SJSA1 (cell line): ENCODE measurements at places on chromosomes 3 and 15. TPM values are rescaled to one million over a fixed set of nuclear protein-coding genes. Genes with fewer than 3 reads are reported as not detected.

DNA sequence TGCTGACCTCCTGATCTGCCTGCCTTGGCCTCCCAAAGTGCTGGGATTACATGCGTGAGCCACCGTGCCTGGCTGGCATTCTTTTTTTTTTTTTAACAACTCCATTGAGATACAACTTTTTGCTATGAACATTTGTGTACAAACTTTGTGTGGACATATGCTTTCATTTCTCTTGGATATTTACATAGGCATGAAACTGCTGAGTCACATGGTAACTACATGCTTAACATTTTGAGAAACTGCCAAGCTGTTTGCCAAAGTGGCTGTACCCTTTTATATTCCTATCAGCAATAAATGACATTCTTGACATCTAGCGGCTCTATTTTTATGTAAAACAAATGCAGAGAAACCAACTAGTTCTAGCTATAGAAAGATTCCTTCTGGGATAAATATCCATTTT is 8.7 kb upstream of the YEATS2 start:
- H3K27me3 ChIP-seq: no peaks in the 10 kb centered on the region
- DNase-seq: no peak
- no peak overlapping the region for H3K27ac ChIP-seq
- H3K4me1 ChIP-seq: no peaks in the 10 kb centered on the region
- no peaks in the 10 kb centered on the region for H3K36me3 ChIP-seq

DNA sequence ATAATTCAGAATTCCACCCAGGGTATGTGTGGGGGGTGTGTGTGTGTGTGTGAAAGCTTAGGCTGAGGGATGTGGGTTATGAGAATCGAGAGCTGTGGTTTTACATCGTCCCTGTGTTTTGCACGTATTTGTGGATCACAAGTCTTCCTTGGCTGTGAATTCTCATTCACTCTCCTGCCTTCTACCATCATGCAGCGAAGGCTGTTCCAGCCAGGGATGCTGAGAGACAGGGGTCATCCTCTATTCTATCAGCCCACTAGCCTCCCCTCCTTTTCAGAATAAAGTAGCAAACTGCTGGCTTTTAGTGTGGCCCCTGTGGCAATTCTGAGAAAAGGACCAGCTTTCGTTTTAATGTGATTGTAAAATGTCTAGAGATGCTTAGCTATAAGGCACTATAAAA is 460.6 kb upstream of the NR2F2 start:
- H3K27me3 ChIP-seq: no peaks in the 10 kb centered on the region
- no peak for DNase-seq
- no peak overlapping the region for H3K27ac ChIP-seq

GRCh38 chr3:98824256-98824655 is 61.1 kb downstream of the ST3GAL6 start:
- no peak overlapping the region for H3K4me3 ChIP-seq
- no peak overlapping the region for H3K27ac ChIP-seq
- no peaks in the 10 kb centered on the region for H3K27me3 ChIP-seq

DNA sequence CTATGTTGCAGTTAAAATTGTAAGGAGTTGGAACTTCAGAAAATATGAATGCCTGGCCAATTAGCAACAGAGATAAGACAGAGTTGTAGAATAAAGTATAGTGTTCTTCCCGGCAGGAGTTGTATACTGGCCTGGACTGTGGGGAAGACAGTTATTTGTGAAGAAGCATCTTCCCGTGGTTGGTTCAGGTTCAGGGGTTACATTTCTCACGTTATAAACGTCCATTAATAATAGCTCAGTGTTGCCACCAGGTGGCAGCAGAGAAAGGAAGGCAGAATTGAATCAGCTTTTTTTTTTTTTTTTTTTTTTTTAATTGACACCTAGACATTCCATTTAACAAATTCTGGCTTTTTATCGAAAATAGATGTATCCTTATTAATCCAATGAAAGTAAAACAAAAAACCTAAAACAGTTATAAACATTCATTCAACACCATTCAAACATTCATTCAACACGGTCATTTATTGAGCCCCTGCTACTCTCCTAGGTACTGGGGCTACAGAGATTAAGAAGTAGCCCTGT is 66.4 kb upstream of the NR2E3 start:
- H3K4me3 ChIP-seq: no peak overlapping the region
- H3K36me3 ChIP-seq: peaks cover 3% of the 10 kb centered on the region; the same call in 1 of the 2 replicates
- H3K4me1 ChIP-seq: peaks cover 28% of the 10 kb centered on the region

- peaks cover 24% of the 10 kb centered on the region for H3K4me1 ChIP-seq
- no peaks in the 10 kb centered on the region for H3K27me3 ChIP-seq
- H3K36me3 ChIP-seq: no peaks in the 10 kb centered on the region
- H3K27ac ChIP-seq: no peak overlapping the region
Measured at GRCh38 chr15:77504306-77504705, 83.6 kb downstream of the HMG20A start.

- DNase-seq: no peak
- peaks cover 51% of the 10 kb centered on the region for H3K4me1 ChIP-seq
- H3K4me3 ChIP-seq: no peak overlapping the region
- H3K27ac ChIP-seq: no peak overlapping the region
- H3K27me3 ChIP-seq: no peaks in the 10 kb centered on the region
Measured at GRCh38 chr15:32871883-32872282, 154.1 kb downstream of the GREM1 start.

GRCh38 chr15:69983696-69984265 is 113.9 kb downstream of the TLE3 start:
- H3K36me3 ChIP-seq: no peaks in the 10 kb centered on the region
- H3K4me3 ChIP-seq: no peak overlapping the region
- no peak overlapping the region for H3K27ac ChIP-seq
- no peaks in the 10 kb centered on the region for H3K27me3 ChIP-seq
- peaks cover 25% of the 10 kb centered on the region for H3K4me1 ChIP-seq

GRCh38 chr3:45105855-45106671 is 40.1 kb downstream of the CDCP1 start:
- H3K27me3 ChIP-seq: no peaks in the 10 kb centered on the region
- no peak overlapping the region for H3K4me3 ChIP-seq
- H3K4me1 ChIP-seq: peaks cover 33% of the 10 kb centered on the region
- DNase-seq: peak; percentile 77
- peak overlapping the region; percentile 88 for H3K27ac ChIP-seq
- no peaks in the 10 kb centered on the region for H3K36me3 ChIP-seq

- DNase-seq: no peak
- no peaks in the 10 kb centered on the region for H3K27me3 ChIP-seq
- no peak overlapping the region for H3K27ac ChIP-seq
- no peaks in the 10 kb centered on the region for H3K36me3 ChIP-seq
Measured at GRCh38 chr3:149398296-149398695, 20.8 kb upstream of the TM4SF1 start.

DNA sequence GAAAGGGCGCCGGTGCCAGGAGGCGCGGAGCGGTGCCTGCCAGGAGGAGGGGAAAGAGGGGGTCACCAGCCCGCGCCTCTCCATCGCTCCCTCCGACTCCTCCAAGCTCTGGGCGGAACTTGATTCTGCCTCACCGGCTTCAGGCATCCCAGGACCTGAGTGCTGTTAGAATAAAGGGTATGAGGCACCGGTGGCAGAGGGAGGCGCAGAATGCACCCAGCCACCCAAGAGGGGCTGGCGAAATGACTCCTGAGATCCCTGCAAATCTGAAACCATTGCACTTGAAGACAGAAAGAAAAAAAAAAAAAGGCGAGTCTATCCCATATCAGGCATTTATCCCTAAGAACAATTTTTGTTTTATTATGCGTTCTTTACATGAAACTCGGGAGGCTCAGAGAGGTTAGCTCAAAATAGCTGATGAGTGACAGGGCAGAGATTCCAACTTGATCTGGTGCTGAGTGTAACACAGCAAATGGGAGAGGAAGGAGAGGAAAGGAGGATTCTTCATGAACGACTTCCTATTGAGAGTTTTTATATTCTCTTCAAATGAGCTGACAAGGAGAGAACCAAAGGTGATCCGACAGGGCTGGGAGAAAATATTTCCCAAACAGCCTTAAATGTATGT is 157.0 kb upstream of the FRMD4B start:
- no peak for DNase-seq
- no peak overlapping the region for H3K27ac ChIP-seq
- H3K36me3 ChIP-seq: no peaks in the 10 kb centered on the region

DNA sequence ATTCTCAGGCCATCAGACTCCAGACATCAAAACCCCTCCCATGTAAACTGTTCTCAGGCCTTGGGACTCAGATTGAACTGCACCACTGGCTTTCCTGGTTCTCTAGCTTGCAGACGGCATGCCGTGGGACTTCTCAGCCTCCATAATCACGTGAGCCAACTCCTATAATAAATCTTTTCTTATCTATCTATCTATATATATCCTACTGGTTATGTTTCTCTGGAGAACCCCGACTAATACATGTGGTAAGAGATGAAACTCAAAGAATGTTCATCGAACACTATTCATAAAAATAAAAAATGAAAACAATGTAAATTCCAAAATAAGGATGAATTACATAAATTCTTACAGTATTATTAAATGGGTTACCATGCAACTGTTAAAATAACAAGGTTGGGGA is 84.5 kb upstream of the NTRK3 start:
- H3K4me1 ChIP-seq: no peaks in the 10 kb centered on the region
- H3K36me3 ChIP-seq: no peaks in the 10 kb centered on the region
- no peak for DNase-seq
- H3K27me3 ChIP-seq: no peaks in the 10 kb centered on the region
- no peak overlapping the region for H3K27ac ChIP-seq

- H3K4me1 ChIP-seq: no peaks in the 10 kb centered on the region
- H3K36me3 ChIP-seq: no peaks in the 10 kb centered on the region
- H3K27ac ChIP-seq: no peak overlapping the region
- no peaks in the 10 kb centered on the region for H3K27me3 ChIP-seq
- no peak overlapping the region for H3K4me3 ChIP-seq
Measured at GRCh38 chr3:7445331-7445730, 584.4 kb downstream of the GRM7 start.

CADPS gene
- not detected in 2 replicates for total RNA-seq

GOLGA8M gene
- total RNA-seq: 1.6 and 3.5 TPM in 2 replicates

- H3K27ac ChIP-seq: no peak overlapping the region
- no peaks in the 10 kb centered on the region for H3K36me3 ChIP-seq
- H3K4me1 ChIP-seq: no peaks in the 10 kb centered on the region
- H3K4me3 ChIP-seq: no peak overlapping the region
- no peaks in the 10 kb centered on the region for H3K27me3 ChIP-seq
- no peak for DNase-seq
Measured at GRCh38 chr3:194346621-194347020, 4.5 kb downstream of the CPN2 start.

FBXO40 gene
- not detected in 2 replicates for total RNA-seq

MST1R gene
- not detected in 2 replicates for total RNA-seq

DNA sequence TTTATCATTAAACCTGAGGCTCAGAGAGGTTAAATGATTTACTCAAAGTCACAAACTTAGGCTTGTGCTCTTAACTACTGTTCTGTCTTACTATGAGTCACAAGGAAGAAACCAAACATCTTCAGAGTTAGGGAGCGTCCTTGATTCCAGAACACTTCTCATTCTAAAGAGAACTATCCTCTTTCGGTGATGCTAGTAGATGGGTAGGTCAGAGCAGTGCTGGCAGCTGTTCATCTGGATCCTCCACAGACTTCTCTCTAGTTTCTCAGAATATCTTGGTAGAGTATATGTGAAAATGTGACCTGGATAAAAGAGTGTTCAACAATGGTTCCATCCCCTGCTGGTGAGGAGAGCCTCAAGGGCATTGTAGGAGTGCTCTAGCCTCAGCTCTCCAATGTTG is 3.3 kb downstream of the ARL6IP5 start:
- H3K4me3 ChIP-seq: no peak overlapping the region
- H3K27me3 ChIP-seq: no peaks in the 10 kb centered on the region
- H3K27ac ChIP-seq: no peak overlapping the region; the same call in 1 of the 2 replicates
- DNase-seq: no peak

IL17RD gene
- not detected in 2 replicates for total RNA-seq

GRCh38 chr3:162721736-162722135 is 1225.1 kb downstream of the OTOL1 start:
- H3K4me1 ChIP-seq: no peaks in the 10 kb centered on the region
- no peaks in the 10 kb centered on the region for H3K36me3 ChIP-seq
- no peak overlapping the region for H3K4me3 ChIP-seq
- H3K27ac ChIP-seq: no peak overlapping the region
- H3K27me3 ChIP-seq: no peaks in the 10 kb centered on the region

GRCh38 chr15:59917504-59918157 is 86.5 kb upstream of the FOXB1 start:
- peak; percentile 39 for DNase-seq
- no peaks in the 10 kb centered on the region for H3K27me3 ChIP-seq
- no peak overlapping the region for H3K27ac ChIP-seq
- H3K4me1 ChIP-seq: peaks cover 14% of the 10 kb centered on the region

- no peaks in the 10 kb centered on the region for H3K36me3 ChIP-seq
- H3K4me3 ChIP-seq: no peak overlapping the region
- DNase-seq: no peak
- no peaks in the 10 kb centered on the region for H3K4me1 ChIP-seq
Measured at GRCh38 chr3:59472541-59472940, 422.7 kb upstream of the CFAP20DC start.

LRRIQ4 gene
- total RNA-seq: not detected in 2 replicates

C3orf22 gene
- total RNA-seq: not detected in 2 replicates

GRCh38 chr3:27310688-27311087 is 58.5 kb downstream of the NEK10 start:
- no peaks in the 10 kb centered on the region for H3K36me3 ChIP-seq
- H3K4me1 ChIP-seq: peaks cover 20% of the 10 kb centered on the region
- no peak overlapping the region for H3K4me3 ChIP-seq
- no peaks in the 10 kb centered on the region for H3K27me3 ChIP-seq
- H3K27ac ChIP-seq: peak overlapping the region; percentile 58
- no peak for DNase-seq

ARL13B gene
- total RNA-seq: 14.8 and 16.0 TPM in 2 replicates

- H3K4me3 ChIP-seq: no peak overlapping the region
- peaks cover 26% of the 10 kb centered on the region for H3K4me1 ChIP-seq
- no peak overlapping the region for H3K27ac ChIP-seq
- H3K27me3 ChIP-seq: no peaks in the 10 kb centered on the region
Measured at GRCh38 chr15:48392356-48392755, 61.1 kb downstream of the DUT start.

DNA sequence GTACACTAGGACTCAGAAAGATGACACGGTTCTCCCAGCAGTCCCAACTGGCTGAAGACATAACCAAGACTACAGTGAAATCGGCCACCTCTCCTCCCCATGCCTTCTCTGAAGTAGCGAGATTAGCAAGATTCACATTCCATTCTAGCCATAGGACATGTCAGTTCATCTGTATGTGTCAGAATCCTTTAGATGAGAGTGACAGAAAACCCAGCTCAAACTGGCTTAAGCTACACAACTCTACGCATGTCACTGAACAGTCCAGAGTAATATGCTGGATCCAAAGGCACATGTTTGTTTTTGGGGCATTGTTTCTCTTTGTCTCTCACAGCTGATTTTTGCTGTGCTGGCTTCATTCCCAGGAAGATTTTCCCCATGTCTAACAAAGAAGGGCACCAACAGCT is 75.8 kb downstream of the RARB start:
- peaks cover 9% of the 10 kb centered on the region for H3K36me3 ChIP-seq
- no peak overlapping the region for H3K4me3 ChIP-seq
- H3K27ac ChIP-seq: 0 out of 2 replicates have a peak overlapping the region, but pooled peaks have one; percentile 5
- peaks cover 45% of the 10 kb centered on the region for H3K4me1 ChIP-seq
- DNase-seq: peak; percentile 27

HTR3E gene
- not detected in 2 replicates for total RNA-seq

DNA sequence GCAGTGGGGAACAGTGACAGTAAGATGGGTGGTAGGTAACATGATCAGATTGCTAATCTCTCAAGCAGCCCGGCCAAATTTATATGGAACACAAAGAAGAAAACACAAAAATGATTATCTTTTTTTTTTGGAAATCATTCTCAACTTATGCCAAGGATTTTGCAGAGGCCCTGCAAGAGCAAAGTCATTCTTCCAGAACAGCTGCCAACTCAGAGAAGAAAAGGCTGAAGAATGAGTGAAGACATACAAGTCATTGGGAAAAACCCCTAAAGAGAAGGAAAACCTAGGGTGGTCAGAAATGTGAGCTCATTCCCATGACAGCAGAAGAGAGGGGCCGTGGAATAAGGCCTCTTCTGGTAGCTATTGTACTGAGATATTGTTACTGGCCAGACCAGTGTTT is 246.7 kb downstream of the SHOX2 start:
- no peaks in the 10 kb centered on the region for H3K36me3 ChIP-seq
- no peaks in the 10 kb centered on the region for H3K27me3 ChIP-seq

CMTM8 gene
- total RNA-seq: not detected in 2 replicates
